ENCODE measurements at places on chromosomes 2 and 18. TPM values are rescaled to one million over a fixed set of nuclear protein-coding genes. Genes with fewer than 3 reads are reported as not detected.

CCDC74A gene
- total RNA-seq = 3.0 TPM

FN1 gene
- 0.44 TPM for total RNA-seq

STEAP3 gene
- total RNA-seq = not detected

PTPN18 gene
- 88.2 TPM for total RNA-seq

SERPINB10 gene
- not detected for total RNA-seq

REG3G gene
- not detected for total RNA-seq

IL1RL2 gene
- total RNA-seq = not detected

PRSS56 gene
- not detected for total RNA-seq

AFF3 gene
- 13.0 TPM for total RNA-seq

STPG4 gene
- 0.44 TPM for total RNA-seq

OR6B2 gene
- total RNA-seq = not detected

MOGAT1 gene
- not detected for total RNA-seq

CXCR2 gene
- total RNA-seq = 0.20 TPM

TRABD2A gene
- total RNA-seq = 70.2 TPM

CYP27C1 gene
- not detected for total RNA-seq

RTKN gene
- total RNA-seq = 0.62 TPM

MYOM1 gene
- total RNA-seq = 2.1 TPM

DSG2 gene
- 1.3 TPM for total RNA-seq

PAIP2B gene
- total RNA-seq = 1.6 TPM

HOXD1 gene
- not detected for total RNA-seq

SMYD1 gene
- total RNA-seq = not detected

CFC1 gene
- not detected for total RNA-seq

CD8B2 gene
- not detected for total RNA-seq

NFATC1 gene
- total RNA-seq = 37.1 TPM

LRRC30 gene
- not detected for total RNA-seq

UGT1A8 gene
- not detected for total RNA-seq

HNRNPLL gene
- 54.2 TPM for total RNA-seq

OBSL1 gene
- not detected for total RNA-seq

AGXT gene
- not detected for total RNA-seq

KIF1A gene
- 0.37 TPM for total RNA-seq

POTEJ gene
- total RNA-seq = not detected

FEV gene
- not detected for total RNA-seq

PSMA8 gene
- 1.2 TPM for total RNA-seq

LHCGR gene
- not detected for total RNA-seq

M1AP gene
- total RNA-seq = not detected
